ENCODE measurements at places on chromosomes 1 and 21.

- no peak for DNase-seq
Observed at GRCh38 chr1:43591181-43591580, 58.8 kb upstream of the KDM4A start.

- no peak for DNase-seq
Observed at GRCh38 chr1:173509797-173510196, 32.7 kb downstream of the PRDX6 start.

GRCh38 chr1:150176593-150176992, 26.9 kb downstream of the PLEKHO1 start:
- DNase-seq: no peak

- no peak for DNase-seq
Observed at GRCh38 chr1:160910170-160910750, 25.3 kb upstream of the ITLN1 start.

GRCh38 chr1:166974647-166975345, 544 bp downstream of the ILDR2 start:
- DNase-seq: no peak

GRCh38 chr1:68811806-68812205, 314.9 kb upstream of the DEPDC1 start:
- DNase-seq: no peak
